Activated T-cell treated with anti-CD3 and anti-CD28 coated beads for 48 hours (primary cell): ENCODE measurements at places on chromosomes 2 and 18.

DNA sequence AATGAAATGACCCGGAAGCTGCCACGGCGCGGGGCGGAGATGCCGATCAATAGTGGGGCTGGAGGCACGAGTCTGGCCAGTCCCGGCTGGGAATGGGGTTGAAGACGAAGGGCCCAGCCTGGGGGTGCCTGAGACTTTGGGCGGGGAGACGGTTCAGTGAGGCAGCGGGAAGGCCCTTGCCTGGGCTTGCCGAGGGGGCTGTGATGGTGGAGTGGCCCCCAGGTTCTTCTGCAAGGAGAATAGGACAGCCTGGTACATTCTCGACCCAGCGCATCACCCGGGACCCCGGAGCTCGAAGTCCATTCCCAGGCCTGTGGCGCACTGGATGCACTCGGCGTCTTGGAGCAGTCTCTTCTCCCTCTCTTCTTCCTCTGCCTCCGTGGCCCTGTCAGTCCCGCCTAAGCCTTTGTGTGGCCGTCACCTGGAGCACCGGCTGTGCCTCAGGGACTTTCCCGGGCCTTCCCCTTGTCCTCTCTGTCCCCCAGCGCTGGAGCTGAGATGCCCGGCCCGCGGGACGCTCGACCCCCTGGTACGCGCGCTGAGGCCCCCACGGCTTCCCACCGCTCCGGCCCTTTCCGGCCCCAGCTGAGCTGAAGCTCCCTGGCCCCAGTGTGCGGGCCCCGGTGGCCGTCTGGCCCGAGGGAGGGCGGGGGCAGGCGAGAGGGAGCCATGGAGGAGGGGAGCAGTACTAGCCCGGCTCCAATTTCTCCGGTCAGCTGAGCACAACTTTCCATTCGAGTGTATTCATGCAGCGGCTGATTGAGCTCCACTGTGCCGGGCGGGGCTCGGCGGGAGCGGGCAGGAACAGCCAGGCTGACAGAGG, 8.0 kb downstream of the SIX3 start:
- DNase-seq, result no peak

- no peak for DNase-seq
Observed at GRCh38 chr2:206548383-206548782, 93.9 kb upstream of the FAM237A start.

- no peak for DNase-seq
Observed at GRCh38 chr2:98604547-98604946, 3.8 kb downstream of the COA5 start.

DNA sequence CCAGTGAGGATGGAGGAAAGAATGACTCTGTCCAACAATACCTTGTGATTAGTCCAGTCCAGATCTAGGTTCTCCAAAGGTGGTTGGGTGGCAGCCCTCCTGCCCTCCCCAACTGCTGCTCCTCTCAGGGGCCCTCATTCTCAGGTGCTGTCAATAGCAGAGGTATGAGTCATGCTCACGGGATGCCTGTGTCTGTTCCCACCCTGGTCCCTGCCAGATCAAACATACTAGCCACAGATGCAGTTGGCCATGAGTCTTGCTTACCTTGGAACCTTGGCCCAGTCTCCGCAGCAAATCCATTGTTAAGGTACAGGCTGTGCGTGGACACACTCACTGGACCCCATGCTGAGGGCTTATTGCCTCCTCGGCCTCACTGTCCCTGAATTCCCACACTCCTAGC, 24.9 kb upstream of the RPIA start:
- DNase-seq, result no peak

DNA sequence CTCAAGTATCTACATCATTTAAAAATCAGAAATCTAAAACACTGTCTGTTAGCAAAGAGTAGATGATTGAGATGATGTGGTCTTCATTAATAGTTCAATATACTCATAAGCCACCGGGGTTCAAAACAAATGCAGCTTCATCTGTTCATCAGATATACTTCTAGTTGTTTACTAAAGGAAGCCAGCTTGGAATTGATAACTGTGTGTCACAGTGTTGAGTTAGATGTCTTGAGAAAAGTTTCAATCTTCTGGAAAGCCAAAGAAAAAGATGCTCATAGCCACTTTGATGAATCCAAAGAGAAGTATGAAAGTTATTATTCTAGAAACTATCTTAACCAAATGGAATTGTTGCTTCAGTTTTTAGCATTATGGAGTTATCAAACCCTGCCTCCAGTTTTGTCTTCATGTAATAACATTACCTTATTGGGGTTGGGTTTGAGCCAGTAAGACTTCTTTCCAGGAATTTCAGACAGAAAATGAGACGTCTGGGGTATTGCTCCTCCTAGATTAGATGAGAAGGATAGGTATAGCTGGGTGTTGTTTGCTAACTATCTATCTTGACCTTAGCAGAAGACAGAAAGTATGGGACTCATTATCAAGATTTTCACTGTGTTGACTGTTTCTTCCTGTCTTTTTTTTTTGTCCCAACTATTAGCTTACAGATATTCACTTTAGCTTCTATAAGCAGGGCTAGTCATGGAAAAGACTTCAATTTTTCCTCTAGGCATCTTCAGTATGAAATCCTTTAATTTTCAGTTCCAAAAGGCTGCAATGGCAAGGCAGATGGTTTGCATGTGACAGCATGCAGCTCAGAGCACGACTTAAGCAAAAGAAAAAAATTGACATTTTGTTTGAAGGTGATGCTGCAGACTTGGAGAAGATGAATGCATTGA, 66.5 kb downstream of the LNPK start:
- DNase-seq, result no peak

DNA sequence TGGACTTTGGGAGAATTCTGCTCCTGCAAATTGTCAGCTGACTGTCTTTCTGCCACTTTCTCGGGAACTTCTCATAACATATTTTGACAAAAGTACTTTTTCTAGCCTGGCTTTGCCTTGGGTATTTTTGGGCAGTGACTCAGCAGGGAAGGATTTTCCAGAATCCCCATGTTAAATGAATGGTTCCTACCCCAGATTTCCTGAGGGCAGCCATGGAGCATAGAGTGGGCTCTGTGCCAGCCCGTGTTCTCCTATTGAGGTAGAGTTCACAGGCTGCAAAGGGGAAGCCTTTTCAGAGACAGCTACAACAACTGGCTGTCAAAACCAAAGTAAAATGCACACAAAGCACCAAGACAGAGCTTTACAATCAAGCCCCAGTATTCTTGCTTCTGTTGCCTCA, 59.8 kb downstream of the BMP10 start:
- DNase-seq, result no peak

DNA sequence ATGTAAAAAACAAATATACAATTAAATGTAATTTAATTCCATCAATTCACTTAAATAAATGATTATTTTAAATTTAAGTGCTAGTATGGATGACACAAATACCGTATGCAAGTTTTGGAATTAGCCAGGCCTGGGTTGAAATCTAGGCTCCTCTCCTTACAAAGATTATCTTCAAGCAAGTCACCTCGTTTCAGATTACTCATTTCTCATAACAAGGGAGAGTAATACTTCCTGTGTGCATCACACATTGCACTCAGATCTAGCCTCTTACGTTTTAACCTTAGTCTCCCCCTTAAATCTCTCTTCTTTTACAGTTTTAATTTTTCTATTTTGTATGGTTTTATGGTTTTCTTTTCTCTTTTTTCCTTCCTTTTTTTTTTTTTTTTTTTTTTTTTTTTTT, 1475.9 kb upstream of the NXPH2 start:
- DNase-seq, result no peak

DNA sequence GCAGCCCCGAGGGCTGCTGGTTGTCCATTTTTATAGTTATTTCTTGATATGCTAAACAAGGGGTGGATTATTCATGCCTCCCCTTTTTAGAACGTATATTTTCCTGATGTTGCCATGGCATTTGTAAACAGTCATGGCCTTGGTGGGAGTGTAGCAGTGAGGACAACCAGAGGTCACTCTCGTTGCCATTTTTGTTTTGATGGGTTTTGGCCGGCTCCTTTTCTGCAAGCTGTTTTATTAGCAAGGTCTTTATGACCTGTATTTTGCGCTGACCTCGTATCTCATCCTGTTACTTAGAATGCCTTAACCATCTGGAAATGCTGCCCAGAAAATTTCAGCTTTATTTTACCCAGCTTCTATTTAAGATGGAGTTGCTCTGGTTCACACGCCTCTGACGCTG, 825.8 kb upstream of the CDH2 start:
- DNase-seq, result no peak

GRCh38 chr2:231187736-231188505, 10.5 kb upstream of the ARMC9 start:
- no peak for DNase-seq
